ENCODE measurements at places on chromosomes 11 and 22. TPM values are rescaled to one million over a fixed set of nuclear protein-coding genes. Genes with fewer than 3 reads are reported as not detected.

ZDHHC13 gene
- total RNA-seq: 17.1 TPM

- no peak overlapping the region for H3K27ac ChIP-seq
- no peak overlapping the region for H3K4me3 ChIP-seq
- H3K27me3 ChIP-seq: no peaks in the 10 kb centered on the region
- peaks cover 12% of the 10 kb centered on the region for H3K4me1 ChIP-seq
These were observed 14.6 kb downstream of the TRMU start for GRCh38 chr22:46350121-46350520.

DNA sequence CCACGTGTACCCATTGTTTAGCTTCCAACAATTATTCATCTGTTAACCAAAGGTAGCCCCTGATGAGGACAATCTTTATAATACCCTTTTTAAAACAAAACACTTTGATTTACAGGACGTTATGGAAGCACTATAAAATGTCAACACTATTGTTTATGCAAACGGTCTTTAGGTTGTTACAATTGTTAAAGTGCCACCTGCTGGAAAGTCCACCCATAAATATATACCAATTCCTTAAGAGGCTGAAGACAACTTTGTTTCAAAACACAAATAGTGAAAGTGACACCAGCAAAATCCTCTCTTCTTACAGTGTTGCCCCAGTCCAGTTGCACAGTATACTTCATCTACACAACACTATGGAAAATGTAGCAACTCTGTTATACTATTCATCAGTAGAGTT, 68.9 kb upstream of the SLN start:
- H3K4me1 ChIP-seq: peaks cover 6% of the 10 kb centered on the region
- no peaks in the 10 kb centered on the region for H3K36me3 ChIP-seq
- peaks cover 11% of the 10 kb centered on the region for H3K27me3 ChIP-seq
- DNase-seq: no peak
- no peak overlapping the region for H3K4me3 ChIP-seq

DNA sequence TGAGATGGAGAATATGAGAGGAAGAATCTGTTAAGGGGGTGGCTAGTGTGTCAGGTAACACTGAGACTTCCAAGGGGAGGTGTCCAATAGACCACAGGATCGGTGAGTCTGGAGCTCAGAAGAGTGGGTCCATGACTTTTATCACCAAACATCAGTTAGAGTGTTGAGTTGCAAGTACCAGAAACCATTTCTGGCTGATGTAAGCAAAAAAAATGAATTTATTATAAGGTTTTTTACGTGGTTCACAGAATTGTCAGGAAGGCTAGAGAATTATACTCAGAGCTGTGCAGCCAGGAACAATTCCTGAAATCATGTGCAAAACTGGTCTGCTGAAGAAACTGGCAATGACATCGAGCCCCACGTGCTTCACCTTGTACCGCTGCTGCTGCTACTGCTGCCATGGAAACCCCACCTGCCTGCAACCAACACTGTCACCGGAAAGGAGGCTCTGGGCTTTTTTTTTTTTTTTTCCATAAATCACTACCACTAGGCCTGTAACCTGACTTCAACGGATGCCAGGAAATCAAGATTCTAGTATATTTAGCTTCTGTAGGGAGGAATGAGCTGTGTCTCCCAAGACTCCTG, 16.6 kb upstream of the STK33 start:
- no peak overlapping the region for H3K27ac ChIP-seq
- peaks cover 5% of the 10 kb centered on the region for H3K27me3 ChIP-seq
- peaks cover 5% of the 10 kb centered on the region for H3K36me3 ChIP-seq
- DNase-seq: no peak
- H3K4me1 ChIP-seq: no peaks in the 10 kb centered on the region

DNA sequence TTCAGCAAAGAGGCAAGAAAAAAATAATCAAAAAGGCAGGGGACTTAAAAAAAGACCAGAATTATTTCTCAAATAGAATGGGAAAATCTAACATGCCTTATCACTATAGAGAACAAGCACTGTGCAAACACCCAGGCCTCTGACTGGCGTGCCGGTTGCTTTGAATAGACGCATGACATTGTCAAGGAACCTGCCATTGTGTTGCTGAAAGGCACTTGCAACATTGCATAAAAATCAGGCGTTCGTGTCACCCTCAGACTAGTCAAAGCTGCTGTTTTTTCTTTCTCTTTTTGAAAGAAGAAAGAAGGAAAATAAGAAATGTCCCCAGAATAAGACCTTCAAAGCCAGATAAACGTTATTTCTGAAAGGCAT, 549.3 kb upstream of the CADM1 start:
- no peak overlapping the region for H3K27ac ChIP-seq
- peaks cover 9% of the 10 kb centered on the region for H3K27me3 ChIP-seq
- no peak overlapping the region for H3K4me3 ChIP-seq
- no peaks in the 10 kb centered on the region for H3K4me1 ChIP-seq
- H3K36me3 ChIP-seq: no peaks in the 10 kb centered on the region

BCO2 gene
- total RNA-seq: 1.4 TPM

DNA sequence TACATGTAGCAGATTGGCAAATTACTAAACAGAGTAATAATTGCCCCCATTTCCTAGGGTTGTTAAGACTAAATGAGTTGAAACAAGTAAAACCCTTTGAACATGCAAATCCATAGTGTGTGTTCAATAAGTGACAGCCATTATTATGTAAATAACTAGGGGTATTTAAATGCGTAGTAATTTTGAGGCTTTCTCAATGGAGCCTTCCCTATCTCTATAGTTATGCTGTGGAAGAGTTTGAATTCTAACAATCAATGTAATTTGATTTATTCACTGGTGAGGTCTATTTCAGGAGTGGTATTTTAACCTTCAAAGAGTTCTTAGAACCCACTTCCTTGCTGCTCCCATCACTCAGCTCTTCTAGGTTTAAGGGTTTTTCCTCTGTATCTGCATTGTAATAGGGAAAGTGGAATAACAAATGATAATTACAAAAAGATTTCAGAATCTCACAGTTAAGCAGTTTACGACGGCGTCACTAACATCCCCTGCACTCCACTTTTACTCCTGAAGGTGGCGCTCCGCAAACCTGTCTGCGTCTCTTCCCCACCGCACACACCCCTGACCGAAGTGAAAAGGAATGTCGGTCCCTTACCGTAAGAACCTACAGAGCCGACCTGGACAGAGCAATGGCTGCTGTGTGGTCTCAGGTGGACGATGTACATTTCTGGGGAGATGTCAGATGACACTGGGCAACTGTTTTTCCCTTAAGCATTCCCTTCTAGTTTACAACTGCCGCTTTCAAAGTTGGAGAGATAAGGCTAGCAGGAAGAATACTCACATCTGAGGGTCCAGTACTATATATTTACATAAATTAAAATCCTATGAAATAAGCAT, 80.8 kb downstream of the ZC3H12C start:
- H3K27ac ChIP-seq: no peak overlapping the region
- H3K4me1 ChIP-seq: peaks cover 7% of the 10 kb centered on the region
- H3K27me3 ChIP-seq: peaks cover 18% of the 10 kb centered on the region
- H3K36me3 ChIP-seq: no peaks in the 10 kb centered on the region

All from activated B cell treated with CpG ODN at 0.5 μM for 24 hours (primary cell).